ENCODE measurements at places on chromosomes 16 and 17.

- no peak for DNase-seq
Observed at GRCh38 chr16:83915081-83915480, 16.2 kb downstream of the MLYCD start.

GRCh38 chr17:35046740-35047283 lies 16.7 kb downstream of the RFFL start:
- no peak for DNase-seq

GRCh38 chr16:81642107-81642436 lies 137.0 kb upstream of the PLCG2 start:
- DNase-seq: no peak

- DNase-seq: no peak
Observed at GRCh38 chr17:57226793-57227192, 29.5 kb upstream of the MSI2 start.

GRCh38 chr17:57080718-57081117 lies 4.3 kb upstream of the AKAP1 start:
- DNase-seq: no peak

DNA sequence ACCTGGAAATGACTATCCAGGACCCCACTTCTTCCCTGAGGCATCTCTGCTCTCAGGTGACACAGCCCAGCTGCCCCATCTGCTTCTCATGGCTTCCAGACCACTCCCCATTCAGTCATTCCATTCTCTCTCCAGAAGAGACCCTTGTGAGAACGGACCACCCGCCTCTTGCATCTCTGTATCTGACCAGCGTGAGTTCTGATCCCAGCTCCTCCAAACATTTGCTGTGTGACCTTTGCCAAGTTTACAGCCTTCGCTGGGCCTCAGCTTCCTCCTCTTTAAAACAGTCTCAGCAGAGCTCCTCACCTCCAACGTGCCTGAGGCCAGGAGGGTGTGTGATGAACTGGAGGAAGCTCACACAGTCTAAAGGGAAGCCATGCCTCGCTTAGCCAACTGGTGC lies 39.6 kb downstream of the C16orf82 start:
- DNase-seq: no peak

DNA sequence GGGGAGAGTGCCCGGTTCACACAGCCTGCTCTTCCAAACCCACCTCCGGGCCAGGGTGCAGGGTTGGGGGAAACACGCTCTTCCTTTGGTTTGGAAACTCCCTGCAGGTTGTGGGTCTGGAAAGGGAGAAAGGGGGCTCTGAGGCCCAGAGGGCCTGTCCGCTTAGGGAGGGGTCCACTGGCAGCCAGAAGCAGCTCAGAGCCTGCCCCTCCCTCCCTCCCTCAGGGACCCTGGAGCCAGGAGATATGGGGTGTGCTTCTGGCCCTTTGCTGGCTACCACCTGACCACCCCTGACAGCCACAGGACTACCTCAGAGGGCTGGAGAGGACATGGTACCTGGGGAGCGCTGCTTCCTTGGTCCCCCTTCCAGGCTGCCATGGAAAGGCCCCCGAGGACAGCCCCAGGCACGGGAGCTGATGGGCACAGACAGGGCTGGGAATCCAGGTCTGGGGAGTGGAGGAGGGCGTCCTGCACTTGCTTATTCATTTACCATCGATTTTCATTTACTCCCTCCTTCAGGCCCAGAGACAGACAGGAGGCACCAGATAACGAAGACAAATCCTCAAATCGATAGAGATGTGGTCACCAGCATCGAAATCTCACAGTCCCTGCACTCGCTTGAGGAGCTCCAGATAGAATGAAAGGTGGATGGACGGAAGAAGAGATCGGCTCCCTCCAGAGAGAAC lies 48.4 kb upstream of the DOC2B start:
- DNase-seq: no peak

GRCh38 chr16:13305019-13305755 lies 403.8 kb downstream of the SHISA9 start:
- no peak for DNase-seq

GRCh38 chr16:63453261-63453660 lies 1417.0 kb upstream of the CDH8 start:
- no peak for DNase-seq

- peak; percentile 62 for DNase-seq
Observed at GRCh38 chr17:40791787-40792436, 7.8 kb downstream of the KRT28 start.

DNA sequence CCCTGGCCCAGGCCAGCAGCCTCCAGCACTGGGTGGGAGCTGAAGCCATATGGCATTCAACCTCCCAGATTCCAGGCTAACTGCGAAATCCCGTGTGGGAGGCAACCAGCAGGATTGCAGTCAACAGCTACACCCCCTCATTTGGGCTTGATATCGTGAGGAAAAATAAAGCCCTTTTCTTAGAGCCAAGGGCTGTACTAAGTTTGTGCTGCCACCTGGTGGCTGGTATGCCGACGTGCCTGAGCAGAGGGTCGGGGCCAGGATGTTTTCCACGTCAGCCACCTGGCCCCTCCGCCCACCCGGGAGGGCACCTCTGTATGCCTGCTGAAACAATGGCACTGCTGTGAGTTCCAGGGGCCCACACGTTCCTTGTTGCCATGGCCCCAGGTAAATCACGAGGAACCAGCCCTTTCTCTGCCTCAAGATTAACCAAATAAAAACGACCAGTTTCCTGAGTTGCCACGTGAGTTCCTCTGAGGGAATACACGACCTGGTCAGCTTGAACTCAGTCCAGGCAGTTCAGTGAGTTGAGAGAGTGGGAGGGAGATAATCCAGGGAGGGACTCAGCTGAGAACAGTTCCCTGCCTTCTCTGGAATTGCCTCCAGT lies 9.0 kb downstream of the TMEM98 start:
- peak; percentile 87 for DNase-seq

DNA sequence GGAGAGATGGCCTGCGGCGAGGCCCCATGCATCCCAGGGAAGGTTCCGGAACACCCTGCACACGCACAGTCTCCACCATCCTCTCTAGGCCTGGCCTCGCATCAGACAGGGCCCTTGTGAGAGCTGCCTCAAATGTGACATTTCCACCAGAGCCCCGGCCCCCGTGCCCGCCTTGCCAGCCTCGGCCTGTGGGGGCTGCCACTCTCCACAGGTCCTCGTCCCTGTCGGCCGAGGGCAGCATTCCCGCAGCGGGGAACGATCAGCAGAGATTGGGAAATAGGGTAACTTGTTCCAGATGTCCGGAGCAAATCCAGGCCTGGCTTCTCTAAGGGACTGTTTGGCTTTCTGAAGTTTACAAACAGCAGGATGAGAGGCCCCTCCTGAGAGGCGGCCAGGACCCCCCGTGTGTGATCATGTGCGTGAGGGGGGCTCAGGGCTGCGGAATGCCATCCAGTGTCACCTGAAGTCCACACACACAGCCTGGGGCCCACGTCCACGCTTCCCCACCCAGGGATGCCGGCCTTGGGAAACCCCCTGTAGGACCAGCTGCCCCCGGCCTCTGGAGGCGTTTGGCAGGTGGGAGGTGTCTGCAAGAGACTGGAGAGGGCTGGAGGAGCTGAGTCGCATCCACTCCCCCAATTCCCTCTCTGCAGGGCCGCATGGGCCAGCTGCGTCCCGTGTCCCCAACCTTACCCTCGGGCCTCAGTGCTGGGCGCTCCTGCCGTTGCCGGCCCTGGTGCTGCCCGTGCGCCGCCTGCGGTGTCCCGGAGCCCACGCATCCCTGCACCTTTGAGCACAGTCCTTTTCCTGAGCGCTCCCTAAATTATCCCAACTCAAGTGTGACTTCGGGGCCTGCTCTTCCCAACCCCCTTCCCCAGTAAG lies 70.4 kb downstream of the ZDHHC7 start:
- DNase-seq: peak; percentile 30

GRCh38 chr17:16879686-16880085 lies 92.2 kb downstream of the TNFRSF13B start:
- no peak for DNase-seq

DNA sequence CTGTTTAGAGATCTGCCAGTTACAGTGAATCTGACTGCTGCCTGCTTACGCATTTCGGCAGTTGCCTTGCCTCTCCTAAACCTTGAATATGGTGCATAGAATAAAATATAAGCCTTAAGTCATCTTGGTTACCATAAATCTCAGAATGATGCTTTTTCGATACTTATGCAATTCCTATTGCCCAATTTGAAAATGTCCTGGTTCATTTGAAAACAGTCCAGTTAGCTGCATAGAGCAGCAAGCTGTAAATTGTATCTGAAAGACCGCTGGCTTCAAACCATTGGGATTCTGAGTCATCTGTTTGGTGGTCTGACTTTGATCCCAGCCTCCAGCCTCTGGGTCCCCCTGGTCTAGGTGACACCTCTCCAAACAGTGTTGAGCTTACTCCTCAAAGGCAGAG lies 2.7 kb upstream of the PRKCA start:
- peak; percentile 53 for DNase-seq

GRCh38 chr16:76650582-76650981 lies 373.4 kb downstream of the CNTNAP4 start:
- DNase-seq: no peak

DNA sequence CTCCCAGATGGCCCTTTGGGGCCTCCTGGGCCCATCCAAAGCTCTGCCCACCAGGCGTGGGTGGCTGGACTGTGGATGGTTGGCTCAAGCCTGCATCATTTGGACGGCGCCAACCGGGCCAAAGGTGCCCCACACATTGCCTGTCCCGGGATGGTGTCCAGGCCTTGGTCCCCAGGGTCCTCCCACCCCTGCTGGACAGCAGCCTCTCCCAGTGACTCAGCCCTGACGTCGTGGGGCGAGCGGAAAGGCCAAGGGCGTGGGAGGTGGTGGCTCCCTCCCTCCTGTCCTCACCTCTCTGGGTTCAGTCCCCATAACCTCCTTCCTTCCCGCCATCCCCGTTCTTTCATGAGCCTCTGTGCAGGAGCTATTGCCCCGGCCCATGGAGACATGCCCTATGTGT lies 42.1 kb upstream of the DLX4 start:
- DNase-seq: peak; percentile 73

DNA sequence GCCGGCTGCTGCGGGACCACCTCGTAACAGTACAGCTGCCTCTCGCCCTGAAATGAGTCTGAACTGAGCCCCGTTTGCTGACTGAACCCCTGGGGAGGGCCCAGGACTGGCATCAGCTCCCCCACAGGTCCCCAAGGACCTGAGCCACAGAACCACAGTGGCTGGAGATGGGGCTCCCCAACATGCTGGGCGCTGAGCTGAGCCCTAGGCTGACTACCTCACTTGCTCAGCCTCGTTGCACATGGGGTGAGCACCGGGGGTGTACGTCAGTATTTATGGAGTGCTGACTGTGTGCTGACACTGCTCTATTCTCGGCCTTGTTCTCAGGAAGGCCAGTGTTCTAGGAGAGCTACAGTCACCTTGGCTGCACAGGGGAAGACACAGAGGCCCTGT lies 6.6 kb upstream of the VASN start:
- DNase-seq: no peak

DNA sequence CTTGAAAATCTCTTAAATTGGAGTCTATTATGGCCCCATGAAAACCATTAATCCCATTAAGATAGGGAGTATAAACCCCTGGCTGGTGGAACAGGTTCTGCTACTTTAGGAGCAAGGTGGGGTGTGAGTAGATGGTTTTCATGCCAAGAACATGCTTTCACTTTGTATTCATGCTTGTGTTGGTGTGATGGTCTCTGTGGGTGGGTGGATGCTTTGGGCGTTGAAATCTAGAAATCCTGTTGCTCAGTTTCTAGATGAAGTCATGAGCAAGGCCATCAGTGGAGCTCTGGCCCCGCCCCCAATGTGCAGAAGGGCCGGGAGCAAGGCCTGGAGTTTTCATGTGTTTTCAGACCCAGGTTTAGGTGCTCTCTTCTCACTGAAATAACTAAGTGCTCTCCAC lies 20.1 kb downstream of the PLD6 start:
- DNase-seq: no peak

DNA sequence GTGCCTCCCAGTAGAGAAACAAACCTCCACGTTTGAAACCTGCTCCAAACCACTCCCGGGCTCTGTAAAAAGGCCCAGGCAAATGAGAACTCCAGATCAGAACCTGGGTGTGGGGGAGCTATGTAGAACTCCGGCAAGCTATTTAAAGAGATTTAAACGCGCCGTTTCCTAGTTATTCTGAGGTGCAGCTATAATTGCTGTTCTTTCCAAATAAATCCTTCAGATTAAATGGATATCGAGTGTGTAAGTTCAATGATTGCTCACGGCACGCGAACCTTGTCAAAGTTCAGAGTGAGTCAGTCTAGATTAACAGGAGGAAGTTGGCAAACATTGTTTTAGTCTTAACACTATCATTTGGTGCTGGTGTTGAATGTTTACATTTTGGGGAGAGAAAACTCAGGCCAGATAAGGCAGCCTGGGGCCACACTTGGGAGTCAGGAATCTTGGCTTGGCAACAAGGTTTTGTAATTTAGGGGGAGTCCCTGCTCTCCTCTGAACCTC lies 92.9 kb upstream of the SALL1 start:
- DNase-seq: peak; percentile 50

DNA sequence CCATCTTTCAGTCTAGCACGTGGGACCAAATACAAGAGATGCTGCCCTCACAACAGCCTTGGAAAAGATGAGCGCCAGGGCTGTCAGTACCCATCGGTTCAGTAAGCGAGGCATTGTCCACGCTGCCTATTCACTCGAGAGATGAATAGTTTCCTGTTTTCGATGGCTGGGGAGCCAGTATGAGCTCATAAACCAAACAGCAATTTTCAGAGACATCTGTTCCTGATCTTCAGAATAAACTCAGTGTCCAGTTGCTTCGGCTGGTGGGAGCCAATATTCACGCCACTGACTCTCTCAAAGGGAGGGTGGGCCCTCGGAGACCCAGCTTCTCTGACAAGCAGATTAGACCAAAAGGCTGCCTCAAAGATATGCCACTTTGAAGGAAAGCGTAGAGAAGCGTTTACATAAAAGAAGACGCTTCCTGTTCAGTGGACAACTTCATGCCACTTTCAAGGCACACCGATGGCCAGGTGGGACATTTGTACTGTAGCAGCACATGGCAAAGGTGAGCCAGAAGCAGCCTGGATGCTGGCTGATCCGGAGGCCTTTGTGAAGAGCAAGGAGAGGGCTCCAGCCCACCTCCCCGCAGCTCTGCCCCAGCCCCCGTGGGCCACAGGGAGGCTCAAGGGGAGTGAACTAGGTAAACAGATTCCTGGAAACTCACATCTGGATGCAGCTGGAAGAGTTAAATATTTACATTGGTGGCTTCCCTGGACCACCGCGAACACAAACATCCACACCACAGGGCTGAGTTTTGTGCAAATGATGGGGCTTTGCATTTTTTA lies 6.0 kb downstream of the TIMM22 start:
- peak; percentile 37 for DNase-seq

- DNase-seq: peak; percentile 82
Observed at GRCh38 chr16:6016530-6017184, 919.1 kb upstream of the EEF2KMT start.

- no peak for DNase-seq
Observed at GRCh38 chr16:14458576-14458975, 171.5 kb downstream of the PARN start.

DNA sequence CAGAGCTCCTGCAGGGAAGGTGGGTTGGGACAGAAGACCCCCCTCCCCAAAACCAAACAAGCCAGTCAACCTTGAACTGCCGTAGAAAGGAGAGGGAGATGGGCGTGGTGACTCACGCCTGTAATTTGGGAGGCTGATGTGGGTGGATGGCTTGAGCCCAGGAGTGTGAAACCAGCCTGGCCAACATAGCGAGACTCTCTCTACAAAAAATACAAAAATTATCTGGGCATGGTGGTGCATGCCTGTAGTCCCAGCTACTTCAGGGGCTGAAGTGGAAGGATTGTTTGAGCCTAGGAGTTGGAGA lies 42.1 kb downstream of the NT5M start:
- DNase-seq: no peak

GRCh38 chr17:39617446-39618245 lies 9.1 kb upstream of the PPP1R1B start:
- DNase-seq: peak; percentile 57

- DNase-seq: no peak
Observed at GRCh38 chr17:28896491-28896883, 1.0 kb downstream of the FLOT2 start.

GRCh38 chr16:12207939-12208338 lies 231.4 kb downstream of the SNX29 start:
- no peak for DNase-seq

Measured in cardiac muscle cell (in vitro differentiated cells and primary cell).